ENCODE measurements at places on chromosomes 4 and X.

GRCh38 chrX:134764202-134764785, 106.0 kb upstream of the PLAC1 start:
- DNase-seq: no peak
- H3K4me3 ChIP-seq: no peak overlapping the region
- no peak overlapping the region for H3K27ac ChIP-seq

DNA sequence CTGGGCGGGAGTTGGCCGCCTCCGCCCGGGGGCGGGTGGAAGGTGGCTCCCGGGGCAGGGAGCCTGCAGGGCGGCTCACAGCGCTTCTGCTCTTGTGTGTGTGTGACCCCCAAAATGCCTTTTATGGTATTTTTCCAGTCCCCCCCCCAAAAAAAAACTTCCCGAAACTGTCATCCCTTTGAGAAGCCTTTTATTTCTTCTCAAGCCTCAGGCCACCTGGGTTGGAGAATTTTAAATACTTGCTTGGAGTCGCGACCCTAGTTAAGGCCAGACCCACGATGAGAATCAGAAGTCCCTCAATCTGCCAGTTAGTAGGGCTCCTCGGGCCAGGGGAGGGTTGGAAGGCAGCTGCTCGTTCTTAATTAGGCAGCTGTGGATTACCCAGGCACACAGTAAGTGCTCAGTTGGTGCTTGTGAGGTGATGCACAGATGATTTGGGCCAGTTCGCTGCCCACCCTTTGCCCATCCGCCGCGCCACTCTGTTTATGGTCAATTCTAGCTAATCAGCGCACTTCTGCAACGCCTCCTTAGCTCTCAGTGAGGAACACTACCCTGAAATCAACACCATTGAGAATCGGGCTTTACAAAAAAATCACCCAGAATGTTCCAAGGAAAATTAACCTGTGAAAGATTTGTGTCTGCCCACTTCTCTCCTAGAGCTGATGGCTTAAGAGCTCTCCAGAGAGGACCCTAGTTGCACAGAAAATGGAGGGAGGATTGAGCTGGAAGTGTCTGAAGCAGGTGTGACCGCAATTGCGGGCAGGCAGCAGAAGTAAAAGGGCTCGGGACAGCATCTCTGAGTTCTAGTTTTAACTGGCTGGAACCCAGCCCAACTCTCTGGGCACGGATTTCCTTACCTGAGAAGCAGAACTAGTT, 648 bp upstream of the SCD5 start:
- H3K4me1 ChIP-seq: peaks cover 30% of the 10 kb centered on the region
- H3K4me3 ChIP-seq: peak overlapping the region; percentile 93
- no peak for DNase-seq
- H3K27me3 ChIP-seq: no peaks in the 10 kb centered on the region
- no peaks in the 10 kb centered on the region for H3K36me3 ChIP-seq

DNA sequence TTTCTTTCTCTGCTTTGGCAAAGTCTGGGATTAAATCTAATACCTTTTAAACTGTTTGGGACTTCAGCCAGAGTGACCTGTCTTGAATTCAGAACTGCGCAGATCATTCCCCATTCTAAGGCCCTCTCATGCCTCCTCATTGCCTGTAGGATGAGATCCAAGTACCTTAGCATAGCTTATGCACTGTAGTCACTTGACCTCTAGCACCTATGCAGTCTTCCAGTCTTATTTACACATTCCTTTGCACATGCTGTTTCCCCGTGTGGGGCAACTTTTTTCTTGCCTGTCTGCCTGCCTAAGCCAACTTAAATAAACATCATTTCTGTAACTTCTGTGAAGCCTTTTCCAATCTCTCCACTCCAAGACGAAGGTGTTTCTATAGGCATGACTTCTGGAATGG, 68.4 kb downstream of the AR start:
- no peaks in the 10 kb centered on the region for H3K27me3 ChIP-seq
- no peak for DNase-seq
- no peaks in the 10 kb centered on the region for H3K4me1 ChIP-seq
- H3K4me3 ChIP-seq: no peak overlapping the region
- no peaks in the 10 kb centered on the region for H3K36me3 ChIP-seq

DNA sequence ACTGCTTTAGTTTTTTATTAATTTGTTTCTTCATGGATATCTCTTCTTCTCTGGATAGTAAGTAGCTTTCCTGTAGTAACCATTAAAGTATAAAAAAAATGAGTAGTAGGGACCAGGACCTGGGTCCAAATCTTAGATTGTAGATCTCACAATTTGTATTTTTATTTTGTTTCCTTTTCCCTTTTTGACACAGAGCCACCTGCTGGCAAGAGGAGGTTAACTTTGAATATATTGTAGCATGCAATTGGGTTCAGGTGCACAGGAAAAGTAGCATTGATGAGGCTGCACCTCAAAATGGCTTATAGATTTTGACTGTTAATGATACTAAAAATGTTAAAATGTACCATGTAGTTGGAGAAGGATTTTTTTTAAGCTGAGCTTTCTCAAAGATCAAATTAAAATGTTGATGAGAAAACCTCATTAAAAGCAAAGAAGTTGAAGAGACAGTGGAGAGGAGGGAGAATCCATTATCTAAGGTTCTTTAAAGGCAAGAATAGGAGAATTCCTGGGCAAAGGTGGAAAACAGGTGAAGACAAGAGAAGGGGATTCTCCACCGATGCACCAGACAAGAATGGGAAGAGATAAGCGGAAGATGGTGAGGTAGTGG, 48.3 kb upstream of the HPGDS start:
- no peak for DNase-seq
- H3K36me3 ChIP-seq: no peaks in the 10 kb centered on the region
- H3K4me3 ChIP-seq: no peak overlapping the region
- no peak overlapping the region for H3K27ac ChIP-seq
- no peaks in the 10 kb centered on the region for H3K4me1 ChIP-seq

GRCh38 chr4:92100975-92101374, 202.8 kb upstream of the GRID2 start:
- H3K36me3 ChIP-seq: no peaks in the 10 kb centered on the region
- no peak overlapping the region for H3K4me3 ChIP-seq
- no peaks in the 10 kb centered on the region for H3K4me1 ChIP-seq

GRCh38 chrX:47380268-47380667, 9.9 kb downstream of the ZNF157 start:
- no peaks in the 10 kb centered on the region for H3K36me3 ChIP-seq
- no peaks in the 10 kb centered on the region for H3K27me3 ChIP-seq
- no peaks in the 10 kb centered on the region for H3K4me1 ChIP-seq
- no peak overlapping the region for H3K27ac ChIP-seq
- H3K4me3 ChIP-seq: peak overlapping the region; percentile 14

DNA sequence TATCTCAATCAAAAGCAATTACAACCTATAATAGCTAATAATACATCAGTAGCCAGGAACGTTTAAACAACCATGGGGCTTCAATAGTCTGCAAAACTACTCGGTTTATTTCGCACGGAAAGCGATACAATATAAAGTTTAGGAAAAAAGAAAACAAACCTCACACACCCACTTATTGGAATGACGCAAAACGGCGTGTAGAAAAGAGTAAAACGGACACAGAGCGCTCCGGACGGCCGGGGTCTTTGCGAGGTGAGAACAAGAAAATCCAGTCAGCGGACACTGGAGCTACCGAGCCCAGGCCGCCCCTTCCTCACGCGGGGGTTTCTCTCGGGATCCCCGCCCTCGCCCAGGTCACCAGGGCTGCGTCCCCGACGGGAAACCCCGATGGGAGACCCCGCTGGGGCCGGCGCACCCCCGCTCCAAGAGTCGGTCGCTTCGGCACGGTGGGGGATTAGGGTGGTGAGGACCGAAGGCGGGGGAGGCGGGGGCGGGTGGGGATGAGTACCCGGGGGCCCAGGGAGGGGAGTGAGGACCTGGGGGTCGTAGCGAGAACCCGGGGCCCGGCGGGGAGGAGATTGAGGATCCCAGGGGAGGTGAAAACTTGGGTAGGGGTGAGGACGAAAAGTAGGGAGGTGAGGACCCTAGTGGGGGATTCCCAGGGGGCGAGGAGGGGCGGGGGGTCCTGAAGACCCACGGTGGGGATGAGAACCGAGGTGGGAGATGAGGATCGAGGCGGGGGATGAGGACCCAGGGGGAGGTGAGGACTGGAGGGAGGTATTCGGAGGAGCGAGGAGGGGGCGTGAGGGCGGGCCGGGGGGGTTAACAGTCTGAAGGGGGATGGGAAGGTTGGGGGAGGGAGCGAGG, 737 bp downstream of the NELFA start:
- H3K4me1 ChIP-seq: peaks cover 34% of the 10 kb centered on the region
- no peaks in the 10 kb centered on the region for H3K27me3 ChIP-seq
- H3K4me3 ChIP-seq: peak overlapping the region; percentile 89
- peaks cover 15% of the 10 kb centered on the region for H3K36me3 ChIP-seq
- H3K27ac ChIP-seq: peak overlapping the region; percentile 97

- H3K4me3 ChIP-seq: no peak overlapping the region
- H3K36me3 ChIP-seq: no peaks in the 10 kb centered on the region
- no peak overlapping the region for H3K27ac ChIP-seq
- H3K27me3 ChIP-seq: no peaks in the 10 kb centered on the region
- H3K4me1 ChIP-seq: peaks cover 4% of the 10 kb centered on the region
- DNase-seq: no peak
Measured at GRCh38 chrX:39487166-39487968, 610.4 kb downstream of the BCOR start.

DNA sequence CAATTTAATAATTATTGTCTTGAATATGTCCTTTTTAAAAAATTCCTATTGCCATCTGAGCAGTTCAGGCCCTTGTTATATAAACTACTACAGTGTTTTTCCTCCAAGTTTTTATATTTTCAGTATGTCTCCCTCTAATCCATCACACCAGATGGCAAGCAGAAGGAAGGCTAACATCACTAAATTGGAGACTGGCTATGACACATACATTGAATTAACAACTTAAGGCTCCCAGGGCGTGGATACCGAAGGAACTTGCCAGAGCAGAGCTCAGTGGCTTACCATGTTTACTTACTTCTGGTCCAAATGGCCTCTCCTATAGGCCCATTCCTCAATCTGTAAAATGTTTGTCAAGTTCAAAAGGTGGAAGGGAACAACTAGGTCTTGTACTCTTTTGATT, 13.0 kb downstream of the MAGEB1 start:
- no peaks in the 10 kb centered on the region for H3K36me3 ChIP-seq
- no peaks in the 10 kb centered on the region for H3K27me3 ChIP-seq
- H3K4me3 ChIP-seq: no peak overlapping the region
- H3K27ac ChIP-seq: no peak overlapping the region
- no peaks in the 10 kb centered on the region for H3K4me1 ChIP-seq

- no peak overlapping the region for H3K4me3 ChIP-seq
- no peak for DNase-seq
- H3K27me3 ChIP-seq: no peaks in the 10 kb centered on the region
- peaks cover 27% of the 10 kb centered on the region for H3K4me1 ChIP-seq
Measured at GRCh38 chr4:123158576-123158975, 236.2 kb upstream of the NUDT6 start.

GRCh38 chr4:31983246-31983645, 1263.1 kb downstream of the PCDH7 start:
- H3K4me1 ChIP-seq: no peaks in the 10 kb centered on the region
- no peak overlapping the region for H3K4me3 ChIP-seq
- no peak overlapping the region for H3K27ac ChIP-seq
- no peaks in the 10 kb centered on the region for H3K27me3 ChIP-seq
- DNase-seq: no peak

DNA sequence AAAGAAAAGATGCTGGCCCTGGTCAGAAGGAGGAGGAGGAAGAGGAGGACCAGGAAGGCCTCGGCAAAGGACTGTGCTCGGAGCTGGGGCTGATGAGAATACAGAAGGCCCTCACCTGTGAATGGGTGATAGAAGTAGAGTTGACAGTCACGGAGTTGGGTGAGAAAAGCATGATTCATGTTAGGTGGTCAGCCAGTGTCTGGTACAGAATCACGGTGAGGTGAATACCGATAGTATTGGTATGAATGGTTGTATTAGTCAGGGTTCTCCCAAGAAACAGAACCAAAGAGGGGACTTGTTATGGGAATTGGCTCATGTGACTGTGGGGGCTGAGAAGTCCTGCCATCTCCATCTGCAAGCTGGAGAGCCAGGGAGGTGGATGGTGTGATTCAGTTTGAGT, 32.5 kb upstream of the FAM156A start:
- H3K27ac ChIP-seq: no peak overlapping the region
- H3K36me3 ChIP-seq: no peaks in the 10 kb centered on the region
- H3K4me1 ChIP-seq: peaks cover 24% of the 10 kb centered on the region
- DNase-seq: no peak

- H3K27me3 ChIP-seq: no peaks in the 10 kb centered on the region
- H3K4me3 ChIP-seq: peak within 1 kb of the TSS; percentile 68
- peak within 1 kb of the TSS; percentile 86 for H3K27ac ChIP-seq
- H3K4me1 ChIP-seq: peaks cover 28% of the 10 kb centered on the region
- peaks cover 6% of the 10 kb centered on the region for H3K36me3 ChIP-seq
Measured at GRCh38 chr4:122151982-122152710, at the start of gene BLTP1. Gene BLTP1, plus strand, starts transcription at chr4:122152331. Its CDS starts 18,317 bp downstream, at chr4:122170648.

GRCh38 chr4:101037249-101037648, 310.1 kb downstream of the PPP3CA start:
- no peak for DNase-seq
- no peaks in the 10 kb centered on the region for H3K4me1 ChIP-seq
- H3K27me3 ChIP-seq: no peaks in the 10 kb centered on the region

- no peaks in the 10 kb centered on the region for H3K36me3 ChIP-seq
- DNase-seq: no peak
- H3K27me3 ChIP-seq: no peaks in the 10 kb centered on the region
- no peaks in the 10 kb centered on the region for H3K4me1 ChIP-seq
- no peak overlapping the region for H3K4me3 ChIP-seq
- H3K27ac ChIP-seq: no peak overlapping the region
Measured at GRCh38 chr4:141912831-141913230, 276.4 kb downstream of the IL15 start.

DNA sequence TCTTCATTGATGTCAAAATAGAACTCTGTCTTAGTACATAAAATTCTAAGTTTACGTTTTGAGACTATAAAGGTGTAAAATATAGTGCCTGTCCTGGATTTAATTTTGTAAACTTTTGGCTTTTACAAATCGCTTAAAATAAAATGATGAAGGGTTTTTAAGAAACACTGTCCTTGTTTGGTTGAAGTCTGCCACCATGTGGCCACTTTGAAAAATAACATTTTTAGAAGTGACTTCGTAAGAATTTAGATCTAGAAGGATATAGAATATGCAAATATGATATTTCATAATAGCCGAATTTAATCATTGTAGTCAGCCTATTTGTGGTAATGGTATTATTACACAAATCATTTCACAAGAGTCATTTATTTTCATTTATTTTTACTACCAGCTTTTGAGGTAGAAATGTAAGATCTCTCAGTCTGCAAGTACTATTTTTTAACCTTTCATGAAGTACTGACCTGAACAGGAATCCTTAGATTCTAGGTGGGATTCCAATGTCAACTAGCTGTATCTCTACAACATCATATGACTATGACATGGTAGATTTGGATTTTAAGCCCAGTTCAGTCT, 31.0 kb upstream of the FAT4 start:
- H3K4me3 ChIP-seq: no peak overlapping the region
- H3K4me1 ChIP-seq: peaks cover 8% of the 10 kb centered on the region
- no peak overlapping the region for H3K27ac ChIP-seq
- no peaks in the 10 kb centered on the region for H3K36me3 ChIP-seq
- DNase-seq: no peak

Data from suprapubic skin (tissue), 4 donors.